ENCODE measurements at places on chromosomes 1 and 21.

DNA sequence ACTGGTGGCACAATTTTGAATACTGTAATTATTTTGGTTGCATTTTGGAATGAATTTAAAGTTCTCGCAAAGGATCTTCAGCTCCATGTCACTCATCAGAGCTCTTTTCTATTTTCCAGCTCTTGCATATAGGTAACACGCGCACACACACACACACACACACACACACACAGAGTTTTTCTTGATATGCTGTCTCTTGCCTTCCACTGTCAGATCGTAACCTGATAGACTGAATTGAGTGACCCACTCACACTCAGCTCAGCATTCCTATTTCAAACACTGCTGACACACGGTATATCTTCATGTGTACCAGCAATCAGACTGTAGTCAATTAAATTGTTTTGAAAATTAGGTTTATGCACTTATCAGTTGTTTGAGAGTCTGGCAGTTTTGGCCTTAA is 214.1 kb downstream of the PBX1 start:
- no peak for DNase-seq

GRCh38 chr1:118077331-118078045 is 107.5 kb downstream of the SPAG17 start:
- peak; percentile 38 for DNase-seq

DNA sequence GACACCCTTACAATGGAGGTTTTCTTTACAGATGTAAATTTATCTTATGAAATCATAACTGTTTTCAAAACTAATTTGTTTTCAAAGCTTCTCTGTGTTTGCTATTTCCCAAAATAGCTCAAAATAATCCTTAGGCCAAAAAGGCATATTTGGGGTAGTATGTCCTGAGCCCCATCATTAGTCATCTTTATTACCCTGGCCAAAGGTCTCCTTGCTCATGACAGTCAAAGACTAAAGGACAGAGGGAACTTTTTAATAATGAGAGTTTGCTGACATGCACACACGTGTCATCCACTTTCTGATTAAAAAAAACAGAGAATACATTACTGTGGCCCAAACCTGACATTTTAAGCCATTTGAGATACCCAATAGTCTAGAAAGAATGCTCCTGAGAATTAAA is 221.9 kb upstream of the DUSP10 start:
- DNase-seq = no peak

- no peak for DNase-seq
These were observed 20.1 kb downstream of the OR2B11 start for GRCh38 chr1:247437551-247438505.

DNA sequence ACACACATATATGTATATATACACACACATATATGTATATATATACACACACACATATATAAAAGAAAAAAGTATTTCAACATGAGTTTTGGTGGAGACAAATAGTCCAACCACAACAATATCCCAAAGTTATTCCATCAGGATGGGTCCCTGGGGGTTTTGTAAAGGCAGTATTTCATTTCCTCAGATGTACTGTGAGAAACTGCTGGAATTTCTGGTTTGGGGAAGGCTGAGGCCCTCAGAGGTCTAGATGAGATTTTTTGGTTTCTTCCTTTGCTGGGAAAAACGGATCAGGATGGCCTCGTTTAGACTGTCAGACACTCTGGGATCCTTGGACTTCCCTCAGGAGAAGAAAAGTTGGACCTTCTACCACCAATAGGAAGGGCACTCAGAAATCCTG is 36.5 kb upstream of the TENT5B start:
- no peak for DNase-seq

DNA sequence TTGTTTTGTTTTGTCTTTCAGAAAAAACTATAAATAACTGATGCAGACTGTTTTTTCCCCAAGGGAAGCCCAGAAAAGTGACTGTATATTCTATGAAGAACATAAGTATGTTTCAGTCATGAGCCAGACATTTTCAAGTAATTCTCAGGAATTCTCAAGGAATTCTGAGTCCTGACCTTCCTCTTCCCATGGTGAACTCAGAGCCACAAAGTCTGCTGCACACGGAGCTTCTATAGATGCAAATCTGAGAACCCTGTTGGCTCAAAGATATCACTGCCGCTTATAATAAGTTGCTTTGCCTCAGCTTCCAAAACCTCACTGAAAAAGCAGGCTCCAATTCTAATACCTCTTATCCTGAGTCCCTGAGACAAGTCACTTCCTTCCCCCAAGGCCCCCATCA is 418.5 kb upstream of the RUNX1 start:
- no peak for DNase-seq

All from right hindlimb (tissue), 1 donor.